C1 segment of cervical spinal cord (tissue), 14 donors: ENCODE measurements at places on chromosomes 11 and 22.
A peak's percentile ranks its signal among the peaks of the same experiment; 100 is the strongest.

- no peak for DNase-seq
Observed at GRCh38 chr22:37166675-37167066, 17.0 kb upstream of the IL2RB start.

DNA sequence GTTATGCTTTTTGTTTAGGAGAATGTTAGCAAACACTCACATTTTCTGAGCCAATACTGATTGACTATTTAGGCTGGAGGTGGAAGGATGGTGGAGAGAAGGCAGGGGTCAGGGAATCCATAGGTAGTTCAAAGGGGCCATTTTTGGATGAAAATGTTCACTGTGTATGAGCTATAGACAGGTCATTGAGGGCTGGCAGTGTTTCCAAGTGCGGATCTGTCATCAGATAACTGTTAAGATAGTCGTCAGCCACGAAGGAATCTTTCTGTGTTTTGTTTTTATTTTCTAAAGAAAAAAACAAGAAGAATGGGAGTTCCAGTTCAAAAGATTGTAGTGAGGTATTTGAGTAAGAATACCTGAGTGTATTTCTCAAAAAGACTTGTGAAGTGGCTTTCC is 3.1 kb downstream of the KCNJ5 start:
- DNase-seq = no peak

- no peak for DNase-seq
Observed at GRCh38 chr11:123430721-123431497, 840 bp downstream of the GRAMD1B start.

GRCh38 chr22:36367479-36367878 is 20.3 kb downstream of the MYH9 start:
- no peak for DNase-seq

GRCh38 chr11:111336582-111337256 is 38.4 kb downstream of the POU2AF3 start:
- no peak for DNase-seq

- no peak for DNase-seq
Observed at GRCh38 chr11:13033760-13034533, 24.8 kb downstream of the RASSF10 start.

DNA sequence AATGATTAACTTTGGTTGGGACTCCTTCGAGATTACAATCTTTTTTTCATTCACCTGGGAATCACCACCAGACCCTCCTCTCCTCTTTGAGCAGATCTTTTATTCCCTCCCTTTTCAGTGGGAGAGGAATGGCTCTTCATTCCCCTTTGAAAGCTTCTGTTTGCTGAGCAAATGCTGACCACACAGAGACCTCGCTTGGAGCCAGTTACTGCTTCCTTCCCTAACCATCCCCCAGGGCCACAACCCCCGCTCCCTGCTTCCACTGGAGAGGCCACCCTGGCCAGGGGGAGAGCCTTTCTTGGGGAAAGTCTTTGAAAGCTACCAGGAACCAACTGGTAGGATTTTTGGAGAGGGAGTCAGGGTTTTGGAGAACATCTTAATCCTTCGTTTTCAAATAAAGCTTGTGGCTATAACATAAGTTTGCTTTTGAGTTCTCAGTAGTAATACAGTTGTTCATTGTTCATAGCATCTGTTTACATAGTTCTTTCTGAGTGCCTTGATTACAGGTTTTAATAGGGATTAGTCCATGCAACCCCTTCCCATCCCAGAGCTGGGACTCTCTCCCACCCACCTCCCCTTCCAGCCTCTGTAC is 138.4 kb downstream of the DBX1 start:
- DNase-seq = no peak

DNA sequence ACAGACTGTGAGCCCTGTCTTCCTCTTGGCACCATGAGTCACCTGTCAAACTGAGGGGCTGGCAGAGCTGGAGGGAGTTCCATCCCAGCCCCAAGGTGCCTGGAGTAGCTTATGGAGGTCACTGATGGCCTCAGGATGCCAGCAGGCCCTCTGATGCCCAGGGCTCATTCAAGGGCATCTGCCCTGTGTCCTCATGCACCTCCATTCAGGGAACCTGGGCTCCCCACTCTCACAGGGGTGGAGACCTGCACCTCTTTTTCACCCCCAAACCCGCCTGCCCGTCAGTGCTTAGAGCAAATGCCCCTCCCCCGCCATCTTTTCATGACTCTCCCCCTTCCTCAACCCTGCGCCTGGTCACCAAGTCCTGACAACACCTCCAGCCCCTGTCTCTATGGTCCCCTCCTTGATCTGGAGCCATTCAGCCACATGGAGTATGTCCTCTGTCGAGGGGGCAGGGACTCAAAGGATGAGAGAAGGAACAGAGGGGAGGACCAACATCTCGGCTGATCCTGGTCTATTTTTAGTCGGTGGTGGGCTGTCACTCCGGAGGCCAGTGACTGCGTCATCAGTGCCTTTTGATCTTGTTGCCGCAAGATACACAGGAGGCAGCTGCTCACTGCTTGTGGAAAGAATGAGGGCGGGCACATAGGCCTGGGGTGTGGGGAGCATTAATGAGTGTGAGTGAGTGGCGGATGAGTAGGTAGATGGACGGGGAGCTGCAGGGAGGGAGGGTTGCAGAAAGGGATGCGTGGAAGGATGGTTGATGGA is 72.2 kb downstream of the CDKN1C start:
- no peak for DNase-seq

DNA sequence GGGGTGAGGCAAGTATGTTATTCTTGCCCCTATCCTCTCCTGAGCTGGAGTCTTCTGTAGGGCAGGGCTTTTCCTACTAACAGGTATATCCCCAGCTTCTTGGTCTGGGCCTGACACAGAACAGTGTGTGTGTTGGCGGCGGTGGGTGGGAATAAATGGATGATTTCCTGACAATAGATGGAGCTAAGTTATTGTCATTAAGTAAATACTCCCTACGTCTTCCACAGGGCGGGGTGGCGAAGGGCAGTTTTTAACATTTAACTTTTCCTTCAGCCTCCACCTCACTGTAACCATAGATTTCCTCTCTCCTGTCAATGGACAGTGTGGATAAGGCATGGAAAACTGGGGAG is 11.7 kb upstream of the SMPD1 start:
- DNase-seq = no peak

- no peak for DNase-seq
Observed at GRCh38 chr11:120147094-120147949, 9.4 kb upstream of the TRIM29 start.

GRCh38 chr11:7511401-7511800 is 2.4 kb upstream of the PPFIBP2 start:
- peak; percentile 75 for DNase-seq
